Activated CD4-positive, alpha-beta T cell treated with anti-CD3 and anti-CD28 coated beads for 24 hours (primary cell): ENCODE measurements at places on chromosomes 7 and 10.

- DNase-seq, result peak; percentile 25
Measured at GRCh38 chr7:128361411-128362379, at the start of gene PRRT4. TSS of gene PRRT4 (minus strand) at chr7:128361690.

DNA sequence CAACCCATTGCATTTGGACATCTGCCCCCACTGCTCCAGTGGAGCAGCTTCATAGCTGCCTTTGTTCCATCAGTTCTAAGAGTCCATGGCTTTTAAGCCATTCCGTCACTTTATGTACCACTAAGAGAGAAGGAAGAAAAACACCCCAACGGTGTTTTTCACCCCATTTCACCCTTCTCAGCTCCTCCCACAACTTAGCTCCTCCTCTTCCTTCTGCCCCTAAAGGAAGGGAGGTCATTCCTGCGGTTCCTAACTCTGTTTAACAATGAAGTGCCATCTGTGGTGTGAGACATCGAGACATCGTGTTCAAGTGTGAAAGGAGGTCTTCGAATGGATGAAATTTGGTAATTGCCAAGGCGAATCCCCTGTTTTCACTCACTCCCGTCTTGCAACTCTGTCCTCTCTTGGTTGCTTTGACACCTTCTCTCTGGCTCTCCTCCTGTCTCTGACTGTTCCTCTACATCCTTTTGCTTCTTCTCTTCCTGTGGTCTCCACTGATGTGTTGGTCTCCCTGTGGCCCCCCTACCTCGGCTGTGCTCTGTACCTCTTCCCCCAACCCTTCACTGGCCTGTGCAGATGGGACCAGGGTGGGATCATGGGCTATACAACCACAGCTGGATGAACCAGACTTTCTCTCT lies 23.0 kb downstream of the SMKR1 start:
- DNase-seq, result no peak

DNA sequence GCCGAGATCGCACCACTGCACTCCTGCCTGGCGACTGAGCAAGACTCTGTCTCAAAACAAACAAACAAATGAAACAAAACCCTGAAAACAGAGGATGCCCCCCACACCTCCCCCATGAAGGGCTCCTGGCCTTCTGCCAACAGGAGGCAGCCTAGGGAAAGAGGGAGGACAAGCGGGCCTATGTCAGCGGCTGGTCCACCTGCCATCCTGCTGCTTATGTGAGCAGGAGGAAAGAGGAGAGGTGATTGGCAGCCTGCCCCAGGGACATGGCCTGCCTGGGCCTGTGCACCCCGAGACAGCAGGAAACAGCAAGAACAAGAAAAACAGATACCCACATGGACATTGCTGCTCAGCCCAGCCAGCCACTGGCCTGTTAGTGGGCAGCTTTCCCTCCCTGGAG lies 9.1 kb upstream of the ZNF316 start:
- DNase-seq, result no peak

DNA sequence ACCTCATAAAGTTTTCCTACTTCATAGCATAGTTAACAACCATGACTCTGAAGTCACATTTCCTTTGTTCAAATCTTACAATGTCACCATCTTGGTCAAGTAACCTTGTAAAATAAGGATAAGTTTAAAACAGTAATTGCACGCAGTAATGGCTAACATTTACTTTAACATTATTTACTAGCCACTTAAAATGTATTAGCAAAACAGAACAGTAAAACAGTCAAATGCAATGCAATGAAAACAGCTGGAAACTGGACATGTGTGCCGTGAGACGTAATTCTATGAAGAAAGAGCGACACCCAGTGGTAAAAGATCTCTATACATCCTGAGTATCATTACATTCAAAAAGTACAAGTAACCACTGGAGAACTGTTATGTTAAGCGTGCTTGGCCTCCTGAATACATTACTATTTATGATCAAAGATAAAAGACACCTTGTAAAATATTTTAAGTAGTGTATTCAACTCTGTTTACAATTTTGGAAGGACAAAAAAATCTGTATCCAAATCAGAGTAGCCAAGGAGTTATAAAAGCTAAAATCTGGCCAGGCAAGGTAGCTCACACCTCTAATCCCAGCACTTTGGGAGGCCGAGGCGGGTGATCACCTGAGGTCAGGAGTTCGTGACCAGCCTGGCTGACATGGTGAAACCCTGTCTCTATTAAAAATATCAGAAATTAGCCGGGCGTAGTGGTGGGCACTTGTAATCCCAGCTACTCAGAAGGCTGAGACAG lies 27.2 kb downstream of the ATE1 start:
- peak; percentile 1 for DNase-seq

DNA sequence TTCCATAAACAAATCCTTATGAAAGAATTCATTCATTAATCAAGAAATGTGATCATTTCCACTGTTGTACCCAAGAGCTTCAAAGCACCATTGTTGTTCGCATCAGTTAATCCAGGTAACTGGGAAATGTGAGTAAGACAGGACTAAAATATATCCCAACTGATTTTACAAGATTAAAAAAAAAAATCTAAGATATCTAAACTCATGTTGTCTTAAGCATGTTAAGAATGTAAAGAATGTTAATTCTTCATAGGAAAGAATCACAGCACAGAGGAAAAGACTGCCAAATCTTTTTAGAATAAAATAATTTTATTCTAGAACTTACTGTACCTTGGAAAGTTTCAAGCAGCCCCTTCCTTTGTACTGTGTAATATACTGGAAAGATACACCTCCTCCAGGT lies 16.4 kb downstream of the FZD1 start:
- no peak for DNase-seq

GRCh38 chr10:32446536-32447406 lies 831 bp downstream of the CCDC7 start:
- DNase-seq, result no peak

GRCh38 chr7:155644971-155645509 lies 579 bp downstream of the RBM33 start:
- DNase-seq, result peak; percentile 15

DNA sequence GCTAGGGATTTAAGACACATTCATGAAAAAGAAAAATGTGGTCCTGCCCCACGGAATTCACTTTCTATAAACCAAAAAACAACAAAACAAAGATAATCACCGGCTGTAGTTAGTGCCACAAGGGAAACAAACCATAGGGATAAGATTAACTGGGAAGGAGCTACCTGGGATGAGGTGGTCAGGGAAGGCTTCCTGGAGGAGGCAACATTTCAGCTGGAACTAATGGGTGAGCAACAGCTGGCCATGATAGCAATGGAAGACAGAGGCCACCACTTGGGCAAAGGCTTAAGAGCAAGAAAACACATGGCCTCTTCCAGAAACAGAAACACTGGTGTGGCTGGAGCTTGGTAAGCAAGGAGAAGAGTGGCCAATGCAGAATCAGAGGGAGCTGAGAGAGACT lies 38.4 kb upstream of the ENO4 start:
- DNase-seq, result no peak

DNA sequence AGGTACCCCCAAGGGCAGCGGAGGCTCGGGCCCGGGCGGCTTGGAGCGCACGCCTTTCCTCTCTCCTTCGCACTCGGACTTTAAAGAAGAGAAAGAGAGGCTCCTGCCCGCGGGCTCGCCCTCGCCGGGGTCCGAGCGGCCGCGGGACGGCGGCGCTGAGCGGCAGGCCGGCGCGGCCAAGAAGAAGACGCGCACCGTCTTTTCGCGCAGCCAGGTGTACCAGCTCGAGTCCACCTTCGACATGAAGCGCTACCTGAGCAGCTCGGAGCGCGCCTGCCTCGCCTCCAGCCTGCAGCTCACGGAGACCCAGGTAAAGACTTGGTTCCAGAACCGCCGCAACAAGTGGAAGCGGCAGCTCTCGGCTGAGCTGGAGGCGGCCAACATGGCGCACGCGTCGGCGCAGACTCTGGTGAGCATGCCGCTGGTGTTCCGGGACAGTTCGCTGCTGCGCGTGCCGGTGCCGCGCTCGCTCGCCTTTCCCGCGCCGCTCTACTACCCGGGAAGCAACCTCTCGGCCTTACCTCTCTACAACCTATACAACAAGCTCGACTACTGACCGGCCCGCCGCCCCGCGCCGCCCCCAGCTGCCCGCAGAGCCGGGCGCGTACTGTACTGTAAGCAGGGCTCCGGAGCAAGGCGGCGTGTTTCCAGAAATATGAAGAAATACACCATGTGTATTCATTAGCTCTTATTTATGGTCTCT lies 1.8 kb downstream of the HMX2 start:
- no peak for DNase-seq

DNA sequence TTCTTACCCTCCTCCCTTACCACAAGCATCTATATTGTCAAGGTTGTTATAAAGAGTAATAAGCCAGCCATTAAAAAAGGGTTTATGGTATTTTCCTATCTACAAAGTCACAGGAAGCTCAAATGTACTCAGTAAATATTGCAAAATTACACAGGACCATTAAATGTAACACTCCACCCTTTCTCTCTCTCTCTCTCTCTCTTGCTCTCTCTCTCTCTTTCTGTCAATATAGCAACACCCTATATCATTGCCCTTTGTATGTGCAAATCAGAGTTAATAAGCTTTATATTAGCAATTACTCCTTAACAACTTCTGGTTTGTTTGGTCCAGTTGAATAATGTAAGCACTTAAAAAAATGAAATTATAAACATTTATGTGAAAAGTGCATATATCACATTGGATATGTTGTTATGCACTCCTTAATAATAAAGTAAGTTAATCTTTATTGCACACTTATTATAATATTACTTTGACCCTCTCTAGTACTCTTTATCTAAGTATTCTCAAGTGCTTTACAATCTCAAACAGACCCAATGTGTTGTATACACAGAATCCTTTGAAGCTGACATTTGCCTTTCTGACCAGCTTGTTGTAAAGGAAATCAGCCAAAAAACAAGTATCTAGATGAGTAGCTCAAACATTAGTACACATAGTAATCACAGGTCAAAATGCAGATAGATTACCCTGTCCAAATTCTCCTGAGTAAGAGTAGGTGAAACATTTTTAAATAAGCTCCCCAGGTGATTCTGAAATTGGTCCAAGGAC lies 93.2 kb downstream of the CFTR start:
- DNase-seq, result no peak

DNA sequence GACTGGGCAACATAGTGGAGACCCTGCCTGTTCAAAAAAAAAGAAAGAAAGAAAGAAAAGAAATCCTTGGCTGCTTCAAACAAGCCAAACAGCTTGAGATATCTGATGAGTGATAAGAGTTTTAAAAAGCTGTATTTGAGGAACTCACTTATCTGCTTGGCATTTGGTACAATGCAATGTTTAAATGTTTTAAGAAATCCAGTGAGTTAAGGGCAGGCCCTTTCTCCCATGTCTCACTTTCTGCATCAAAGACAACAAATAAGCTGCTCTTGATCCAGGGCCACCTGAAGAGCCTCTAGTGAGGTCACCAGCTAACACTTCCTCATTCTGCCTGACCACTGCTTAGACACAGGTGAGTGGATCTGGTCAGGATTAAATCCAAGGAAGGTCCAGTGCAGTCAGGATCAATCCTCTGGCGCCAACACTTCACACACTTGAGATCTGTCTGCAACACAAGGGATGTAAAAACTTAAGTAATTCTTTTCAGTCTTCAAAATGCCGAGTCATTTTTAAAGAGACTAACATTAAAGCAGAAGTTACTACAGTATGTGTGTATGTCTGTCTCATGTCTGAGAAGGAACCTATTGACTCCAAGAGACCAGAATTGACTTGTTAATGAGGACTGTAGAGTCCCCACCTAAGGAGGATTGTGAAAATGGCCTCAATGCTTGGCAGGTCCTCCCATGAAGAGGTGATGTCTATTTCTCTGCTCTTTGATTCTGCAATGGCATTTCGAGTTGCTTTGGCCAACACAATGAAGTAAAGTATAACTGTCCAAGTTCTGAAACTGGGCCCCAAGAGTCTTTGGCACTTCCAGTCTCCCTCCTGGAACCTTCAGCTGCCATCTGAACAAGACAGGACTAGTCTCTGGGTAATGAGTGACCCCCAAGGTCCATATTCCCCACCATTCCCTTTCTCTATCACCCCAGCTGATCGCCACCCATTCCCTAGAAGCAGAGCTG lies 43.1 kb downstream of the CREB3L2 start:
- DNase-seq, result no peak

DNA sequence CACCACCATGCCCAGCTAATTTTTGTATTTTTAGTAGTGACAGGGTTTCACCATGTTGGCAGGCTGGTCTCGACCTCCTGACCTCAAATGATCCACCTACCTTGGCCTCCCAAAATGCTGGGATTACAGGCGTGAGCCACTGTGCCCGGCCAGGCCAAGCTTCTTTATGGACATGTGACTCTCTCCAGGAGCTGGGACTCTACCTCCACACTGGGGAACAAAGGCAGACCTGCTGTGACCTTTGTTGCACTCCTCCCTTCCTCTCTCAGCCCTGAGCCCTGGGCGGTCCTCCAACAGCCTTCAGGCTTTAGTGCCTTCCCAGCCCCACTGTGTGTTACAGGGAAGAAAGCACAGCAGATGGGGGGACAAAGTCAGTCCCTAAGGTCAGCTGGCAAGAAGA lies 55.0 kb upstream of the DUSP5 start:
- DNase-seq, result no peak

- no peak for DNase-seq
Measured at GRCh38 chr7:48427671-48428070, 256.4 kb downstream of the ABCA13 start.

DNA sequence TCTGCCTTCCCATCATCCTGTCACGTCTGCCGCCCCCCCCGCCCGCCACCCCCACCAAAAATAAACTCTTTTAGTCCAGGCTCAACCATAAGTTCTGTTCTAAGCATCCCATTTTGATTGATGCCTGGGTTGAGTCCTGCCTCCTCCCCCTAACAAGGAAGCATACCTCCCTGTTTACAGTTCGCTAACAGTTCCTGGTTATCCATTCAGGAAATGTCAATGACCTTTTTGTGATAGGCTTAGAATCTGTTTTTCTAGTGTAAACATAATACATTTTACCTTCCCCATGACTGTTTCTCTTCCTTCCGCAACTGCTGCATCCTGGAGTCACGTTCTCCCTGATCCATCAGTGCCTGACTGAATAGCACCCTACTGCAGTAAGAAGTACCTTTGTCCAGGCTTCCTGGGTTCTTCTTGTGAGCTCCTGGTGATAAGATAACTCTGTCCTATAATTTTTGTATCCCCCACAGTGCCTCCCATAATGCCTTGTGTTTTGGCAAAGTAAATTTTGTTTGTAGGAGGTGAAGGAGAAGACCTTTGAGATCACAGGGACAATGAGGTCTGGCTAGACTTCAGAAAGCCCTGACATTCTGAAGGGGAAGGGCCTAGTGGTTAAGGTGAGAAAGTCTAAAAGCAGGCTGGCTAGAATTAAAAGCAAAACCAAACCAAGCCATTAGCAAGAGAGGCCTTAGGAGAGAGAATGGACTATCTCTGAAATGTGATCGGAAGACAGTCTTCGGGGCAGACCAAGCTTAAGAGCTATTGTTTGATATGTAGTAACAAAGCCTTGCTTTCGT lies 7.3 kb downstream of the AGFG2 start:
- DNase-seq, result no peak

GRCh38 chr10:29022513-29022912 lies 266.4 kb upstream of the LYZL1 start:
- DNase-seq, result no peak

- no peak for DNase-seq
Measured at GRCh38 chr10:86918022-86918471, 39.4 kb downstream of the MMRN2 start.
